SJSA1 (cell line): ENCODE measurements at places on chromosomes 16 and 17.

DNA sequence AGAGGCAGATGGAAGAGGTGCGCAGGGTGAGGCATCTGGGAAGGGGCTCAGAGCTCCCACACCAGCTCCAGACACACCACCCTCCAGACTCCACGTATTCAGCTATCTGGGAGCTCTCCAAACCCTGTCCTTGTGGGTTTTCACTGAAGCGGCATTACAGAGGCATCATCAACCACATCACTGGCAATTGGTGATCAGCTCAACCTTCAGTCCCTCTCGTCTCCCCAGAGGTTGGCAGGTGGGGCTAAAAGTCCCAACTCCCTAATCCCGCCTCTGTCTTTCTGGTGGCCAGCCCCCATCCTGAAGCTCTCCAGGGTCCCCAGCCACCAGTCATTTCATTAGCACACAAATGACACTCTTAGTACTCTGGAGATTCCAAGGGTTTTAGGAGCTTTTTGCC, 123.9 kb downstream of the KCNJ12 start:
- no peak for DNase-seq

- DNase-seq: peak; percentile 99
These were observed 26.1 kb downstream of the HDAC5 start for GRCh38 chr17:44097110-44097958.

GRCh38 chr16:25614716-25615265, 77.0 kb upstream of the HS3ST4 start:
- no peak for DNase-seq

DNA sequence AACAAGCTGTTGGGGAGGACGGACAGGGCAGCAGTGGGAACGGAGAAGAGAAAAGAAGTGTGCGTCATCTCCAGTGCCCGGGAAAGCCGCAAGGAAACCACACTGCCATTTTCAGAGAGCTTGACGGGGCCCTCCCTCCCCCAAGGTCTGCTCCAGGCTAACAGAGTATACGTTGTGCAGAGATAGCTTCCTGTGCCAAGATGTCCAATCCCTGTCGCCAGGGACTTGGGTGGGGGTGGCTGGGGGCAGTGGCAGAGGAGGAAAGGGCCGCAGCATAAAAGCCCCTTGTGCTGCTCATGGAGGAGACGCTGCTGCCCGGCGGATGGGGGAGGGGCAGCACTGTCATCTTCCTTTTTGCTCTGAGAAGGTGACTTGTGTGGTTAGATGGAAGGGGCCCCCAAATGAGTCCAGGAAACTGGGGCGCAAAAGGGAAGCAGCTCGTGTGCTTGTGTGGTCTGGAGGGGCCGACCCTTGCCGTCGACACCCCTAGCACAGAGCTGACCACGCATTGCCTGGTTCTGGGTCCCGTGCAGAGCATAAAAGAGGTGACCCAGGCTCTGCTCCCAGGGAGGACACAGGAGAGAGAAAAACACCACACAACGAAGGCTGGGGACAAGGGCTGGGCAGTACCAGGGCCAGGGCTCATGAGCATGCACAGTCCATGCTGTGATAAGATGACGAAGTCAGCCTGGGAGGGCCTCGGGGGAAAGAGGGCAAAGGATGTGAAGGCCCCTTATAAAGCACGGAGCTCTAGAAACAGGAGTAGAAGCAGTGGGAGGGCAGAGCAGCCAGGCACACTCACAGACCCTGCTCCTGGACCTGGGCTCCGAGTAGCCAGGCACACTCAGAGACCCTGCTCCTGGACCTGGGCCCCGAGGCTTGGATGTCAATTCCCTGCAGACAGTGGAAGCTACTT, 372.7 kb downstream of the SLC39A11 start:
- DNase-seq: peak; percentile 48

DNA sequence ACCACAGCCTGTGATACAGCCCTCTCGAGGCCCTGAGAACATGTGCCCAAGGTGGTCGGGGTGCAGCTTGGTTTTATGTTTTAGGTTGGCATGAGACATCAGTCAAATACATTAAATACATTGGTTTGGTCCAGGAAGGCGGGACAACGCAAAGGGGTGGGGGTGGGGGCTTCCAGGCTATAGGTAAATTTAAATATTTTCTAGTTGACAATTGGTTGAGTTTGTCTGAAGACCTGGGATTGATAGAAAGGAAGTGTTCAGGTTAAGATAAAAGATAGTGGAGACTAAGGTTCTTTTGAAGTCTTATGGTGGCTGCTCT, 1.2 kb upstream of the ZKSCAN2 start:
- DNase-seq: no peak

DNA sequence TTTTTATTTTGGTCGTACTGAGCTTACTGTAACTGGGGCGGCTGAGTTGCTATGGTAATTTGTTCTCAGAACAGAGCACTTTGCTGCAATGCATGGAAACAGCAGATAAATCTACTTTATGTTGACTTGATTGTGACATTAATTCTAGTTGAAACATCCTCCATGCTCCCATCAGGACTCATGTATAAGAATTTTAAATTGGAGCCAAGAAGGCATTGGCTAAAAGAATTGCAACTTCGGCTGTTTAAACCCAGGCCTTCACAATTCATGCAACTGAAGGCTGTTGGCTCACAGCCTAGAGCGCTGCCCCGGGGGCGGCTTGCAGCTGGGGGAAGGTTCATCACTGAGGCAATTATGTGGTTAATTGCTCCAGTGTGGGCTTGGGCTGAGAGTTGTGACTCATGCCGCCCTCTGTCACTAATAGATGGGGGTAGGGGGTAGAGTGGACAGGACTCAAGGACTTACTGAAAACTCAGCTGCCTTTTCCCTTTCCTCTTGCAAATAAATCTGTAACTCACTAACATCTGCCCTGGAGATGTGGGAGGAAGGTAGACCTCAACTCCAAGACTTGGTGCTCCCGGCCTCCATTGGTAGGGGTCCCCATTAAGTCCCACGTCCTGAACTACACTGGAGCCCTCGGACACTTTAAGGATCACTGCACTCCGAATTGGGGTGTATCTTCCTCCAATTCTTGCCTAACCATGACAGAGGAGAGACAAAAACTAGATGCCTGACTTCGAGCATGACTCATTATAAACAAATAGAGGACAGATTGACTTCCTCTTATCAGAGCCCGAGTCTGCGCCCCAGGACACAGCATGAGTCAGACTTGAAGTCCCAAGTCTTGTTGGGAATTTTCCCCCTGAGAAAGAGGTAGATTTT, 37.5 kb downstream of the ERCC4 start:
- peak; percentile 96 for DNase-seq

- DNase-seq: no peak
These were observed 80.1 kb upstream of the RPL38 start for GRCh38 chr17:74123350-74123749.

- DNase-seq: no peak
These were observed 198.0 kb upstream of the MPHOSPH6 start for GRCh38 chr16:82368041-82368440.

DNA sequence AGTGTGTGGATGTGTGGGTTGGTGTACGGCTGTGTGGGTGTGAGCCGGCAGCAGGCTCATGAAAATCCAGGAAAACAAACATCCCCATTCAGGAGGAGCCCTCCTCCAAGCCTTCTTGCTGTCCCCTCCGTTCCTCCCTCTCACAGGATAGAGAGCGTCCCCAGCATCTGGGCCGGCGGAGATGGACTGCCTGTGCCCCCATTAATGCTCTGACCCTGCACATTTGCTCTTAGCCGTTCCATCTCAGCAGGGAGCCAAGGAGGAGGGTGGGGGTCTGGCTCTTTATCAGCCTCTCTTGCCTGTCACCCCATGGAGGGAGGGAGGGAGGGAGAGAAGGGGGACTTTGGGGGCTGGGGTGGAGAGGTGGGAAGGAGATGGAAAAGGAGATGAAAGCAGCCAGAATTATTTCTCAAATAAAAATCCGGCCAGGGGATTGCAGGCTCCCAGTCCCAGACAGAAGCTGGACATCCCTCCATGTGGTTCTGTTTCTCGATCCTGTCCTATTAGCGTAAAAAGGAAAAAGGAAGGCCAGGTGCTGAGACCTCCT, 240.0 kb upstream of the ZFHX3 start:
- DNase-seq: no peak

DNA sequence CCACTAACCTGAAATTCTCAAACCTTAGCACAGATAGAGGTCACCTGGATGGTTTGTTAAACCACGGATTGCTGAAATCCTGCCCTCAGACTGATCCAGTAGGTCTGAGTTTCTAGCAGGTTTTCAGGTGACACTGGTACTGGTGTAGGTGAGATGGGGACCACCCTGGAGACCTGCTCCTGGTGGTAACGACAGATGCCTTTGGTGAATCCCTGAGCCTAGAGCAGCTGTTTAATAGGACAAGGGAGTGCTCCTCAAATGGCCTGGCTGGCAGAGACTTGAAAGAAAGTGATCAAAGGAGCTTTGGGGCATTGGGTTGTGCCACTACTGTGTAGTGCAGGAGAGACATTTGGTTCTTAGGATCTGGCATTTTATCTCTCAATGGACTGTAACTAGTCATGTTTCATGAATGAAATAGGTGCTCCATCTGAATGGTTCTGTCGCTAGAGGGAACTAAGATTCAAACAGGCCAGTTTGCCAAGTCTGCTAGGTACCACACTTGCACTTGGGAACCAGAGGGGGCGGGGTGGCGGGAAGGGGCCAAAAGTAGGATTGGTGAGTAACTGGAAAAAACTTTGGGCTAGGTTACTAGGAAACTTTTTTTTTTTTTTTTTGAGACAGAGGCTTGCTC, 2.9 kb upstream of the IFI35 start:
- DNase-seq: no peak

DNA sequence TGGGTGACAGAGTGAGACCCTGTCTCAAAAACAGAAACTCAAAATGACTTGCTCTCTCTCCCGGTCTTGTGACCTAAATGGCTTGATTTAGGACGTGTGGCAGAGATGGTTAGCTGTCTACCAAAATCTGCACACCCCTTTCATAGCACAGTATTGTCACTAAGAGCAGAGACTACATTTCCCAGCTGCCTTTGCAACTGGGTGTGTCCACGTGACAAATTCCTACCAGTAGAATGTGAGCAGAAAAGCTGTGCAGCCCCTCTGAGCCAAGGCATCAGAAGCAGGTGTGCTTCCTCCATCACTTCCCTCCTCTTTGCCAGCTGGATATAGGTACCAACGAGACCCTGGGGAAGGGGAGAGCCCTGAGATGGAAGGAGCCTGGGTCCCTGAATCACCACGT, 25.5 kb downstream of the GPR142 start:
- no peak for DNase-seq

GRCh38 chr17:983921-984320, 4.3 kb upstream of the NXN start:
- DNase-seq: no peak
